ENCODE measurements at places on chromosomes 1 and 21.

DNA sequence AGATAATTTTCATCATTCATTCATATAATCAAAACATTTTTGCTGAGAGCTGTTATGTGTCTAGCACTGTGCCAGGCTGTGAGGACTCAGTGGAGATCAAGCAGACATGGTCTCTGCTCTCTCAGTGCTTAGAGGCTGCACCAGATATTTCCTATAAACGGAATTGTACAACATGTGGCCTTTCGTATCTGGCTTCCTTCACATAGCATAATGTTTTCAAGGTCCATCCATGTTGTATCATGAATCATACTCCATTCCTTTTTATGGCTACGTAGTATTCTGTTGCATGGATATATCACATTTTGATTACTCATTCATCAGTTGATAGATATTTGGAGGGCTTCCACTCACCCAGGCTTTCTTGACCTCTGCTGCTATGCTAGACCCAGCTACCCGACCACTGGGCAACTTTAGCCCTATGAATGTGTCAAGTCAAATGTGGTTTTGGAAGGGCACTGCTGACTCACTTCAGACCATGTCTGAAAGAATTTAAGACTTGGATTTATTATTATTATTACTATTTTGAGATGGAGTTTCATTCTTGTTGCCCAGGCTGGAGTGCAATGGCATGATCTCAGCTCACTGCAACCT, 18.5 kb downstream of the NCF2 start:
- no peak overlapping the region for H3K4me3 ChIP-seq
- peaks cover 11% of the 10 kb centered on the region for H3K4me1 ChIP-seq
- DNase-seq: no peak

GRCh38 chr1:117268535-117269455, 58.1 kb upstream of the VTCN1 start:
- peaks cover 5% of the 10 kb centered on the region for H3K27me3 ChIP-seq
- no peak overlapping the region for H3K4me3 ChIP-seq

- peaks cover 54% of the 10 kb centered on the region for H3K36me3 ChIP-seq
- H3K27ac ChIP-seq: no peak overlapping the region
- no peak for DNase-seq
- peaks cover 31% of the 10 kb centered on the region for H3K4me1 ChIP-seq
- no peaks in the 10 kb centered on the region for H3K27me3 ChIP-seq
These were observed 85.8 kb downstream of the MRPS6 start for GRCh38 chr21:34158866-34159835.

DNA sequence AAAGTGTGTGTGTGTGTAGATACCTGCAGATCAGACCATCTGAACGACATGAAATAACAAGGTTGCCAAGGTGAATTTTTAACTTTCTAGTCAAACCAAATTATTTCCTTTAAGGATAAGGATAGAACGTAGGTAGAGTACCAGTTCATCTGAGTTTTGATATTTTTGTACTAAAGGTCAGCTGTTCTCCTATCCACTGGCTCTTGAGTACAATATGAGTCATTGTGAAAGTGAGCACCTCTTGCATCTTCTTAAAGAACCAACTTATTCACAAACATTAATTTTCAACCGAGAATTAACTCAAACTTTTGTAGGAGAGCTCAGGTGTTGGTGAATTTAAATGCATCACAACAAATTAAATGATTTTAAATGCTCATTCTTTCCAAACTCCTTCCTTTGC, 71.5 kb downstream of the IFI44 start:
- no peaks in the 10 kb centered on the region for H3K36me3 ChIP-seq
- no peak overlapping the region for H3K27ac ChIP-seq
- no peak overlapping the region for H3K4me3 ChIP-seq
- no peaks in the 10 kb centered on the region for H3K4me1 ChIP-seq
- H3K27me3 ChIP-seq: peaks cover 15% of the 10 kb centered on the region
- no peak for DNase-seq

DNA sequence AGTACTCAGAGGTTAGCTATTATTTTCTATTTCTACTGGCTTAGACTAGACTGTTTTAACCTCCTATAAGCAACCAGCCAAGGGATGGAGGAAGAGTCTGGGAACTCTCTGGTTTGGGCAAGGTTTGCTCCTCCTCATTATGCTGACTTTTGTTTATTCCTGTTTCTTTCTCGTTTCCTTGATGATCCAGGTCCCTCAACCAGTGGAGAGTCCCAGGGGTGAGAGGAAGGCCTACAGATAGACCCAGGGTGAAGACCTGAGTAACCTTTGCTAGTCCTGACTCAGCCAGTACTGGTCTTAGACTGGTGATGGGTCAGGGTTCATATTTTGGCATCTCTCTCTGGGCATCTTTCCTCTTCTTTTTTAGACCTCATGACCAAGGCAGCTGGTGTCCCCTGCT, 5.4 kb downstream of the TUFT1 start:
- H3K27ac ChIP-seq: no peak overlapping the region
- no peak for DNase-seq
- no peaks in the 10 kb centered on the region for H3K36me3 ChIP-seq
- no peak overlapping the region for H3K4me3 ChIP-seq
- H3K27me3 ChIP-seq: peaks cover 16% of the 10 kb centered on the region
- peaks cover 19% of the 10 kb centered on the region for H3K4me1 ChIP-seq

- no peak for DNase-seq
- H3K27ac ChIP-seq: no peak overlapping the region
- no peak overlapping the region for H3K4me3 ChIP-seq
These were observed 380.7 kb downstream of the SEC16B start for GRCh38 chr1:177589166-177589565.

GRCh38 chr1:14627608-14628489, 29.4 kb downstream of the KAZN start:
- no peaks in the 10 kb centered on the region for H3K27me3 ChIP-seq
- no peak overlapping the region for H3K27ac ChIP-seq
- no peak overlapping the region for H3K4me3 ChIP-seq
- H3K4me1 ChIP-seq: no peaks in the 10 kb centered on the region

GRCh38 chr1:217363319-217363718, 267.6 kb downstream of the GPATCH2 start:
- H3K27ac ChIP-seq: no peak overlapping the region
- no peak for DNase-seq
- H3K27me3 ChIP-seq: no peaks in the 10 kb centered on the region

DNA sequence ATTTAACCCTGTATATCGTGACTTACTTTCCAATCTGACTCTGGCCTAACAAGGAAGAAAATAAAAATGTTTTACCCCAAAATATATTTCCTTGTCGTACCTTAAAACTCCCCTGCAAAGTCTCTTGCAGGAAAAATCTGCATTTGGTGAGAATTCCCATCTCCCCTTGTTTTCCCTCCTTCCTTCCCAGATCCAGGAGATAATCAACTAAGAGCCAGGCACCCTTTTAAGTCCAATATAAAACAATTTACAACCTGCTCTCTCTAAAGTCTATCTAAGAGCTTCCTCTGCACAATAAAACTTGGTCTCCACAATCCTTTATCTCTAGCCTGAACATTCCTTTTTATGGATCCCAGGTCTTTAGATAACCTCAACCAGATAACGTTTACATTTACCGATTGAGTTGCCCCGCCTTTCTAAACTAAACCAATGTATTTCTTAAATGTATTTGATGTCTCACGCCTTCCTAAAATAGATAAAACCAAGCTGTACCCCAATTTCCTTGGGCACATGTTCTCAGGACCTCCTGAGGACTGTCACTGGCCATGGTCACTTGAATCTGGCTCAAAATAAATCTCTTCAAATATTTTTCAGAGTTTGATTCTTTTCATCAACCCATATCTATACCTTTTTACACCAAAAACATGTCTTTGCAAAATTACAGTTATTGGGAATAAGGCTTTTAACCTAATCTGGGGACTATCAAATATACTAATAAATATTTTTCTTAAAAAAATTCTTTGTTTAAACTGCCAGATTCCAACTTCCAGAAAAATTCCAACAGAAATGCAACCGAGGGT, 993 bp downstream of the DDX59 start:
- H3K27ac ChIP-seq: peak overlapping the region; percentile 78
- no peak for DNase-seq
- peak overlapping the region; percentile 97 for H3K4me3 ChIP-seq
- H3K36me3 ChIP-seq: peaks cover 29% of the 10 kb centered on the region
- H3K4me1 ChIP-seq: peaks cover 38% of the 10 kb centered on the region
- no peaks in the 10 kb centered on the region for H3K27me3 ChIP-seq

DNA sequence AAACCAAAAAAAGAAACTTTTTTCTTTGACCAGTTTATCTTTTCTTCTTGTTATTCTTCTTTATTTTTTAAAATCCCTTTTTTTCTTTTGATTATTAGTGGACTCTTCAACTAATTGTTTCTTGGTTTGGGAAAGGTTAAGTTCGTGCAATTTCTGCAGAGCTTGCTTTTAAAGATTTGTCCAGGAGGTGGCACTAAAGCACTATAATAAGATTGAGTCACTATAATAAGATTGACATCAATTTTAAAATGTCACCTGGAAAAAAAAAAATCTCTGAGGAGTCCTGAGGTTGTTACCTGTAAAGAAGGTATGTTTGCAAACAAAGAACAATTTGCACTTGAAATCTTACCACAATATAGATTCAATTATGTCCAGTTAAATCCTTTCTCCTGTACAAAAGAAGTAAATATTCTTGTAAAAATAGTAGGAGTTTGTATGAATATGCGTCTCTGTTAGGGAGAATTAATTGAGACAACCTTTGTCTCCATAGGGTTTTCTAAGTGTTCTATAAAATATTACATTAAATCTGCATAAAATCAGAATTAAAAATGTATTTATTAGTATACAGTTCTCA, 166.7 kb downstream of the ADGRL4 start:
- H3K36me3 ChIP-seq: no peaks in the 10 kb centered on the region
- H3K27ac ChIP-seq: no peak overlapping the region
- H3K4me3 ChIP-seq: no peak overlapping the region
- no peaks in the 10 kb centered on the region for H3K27me3 ChIP-seq
- peak; percentile 45 for DNase-seq

DNA sequence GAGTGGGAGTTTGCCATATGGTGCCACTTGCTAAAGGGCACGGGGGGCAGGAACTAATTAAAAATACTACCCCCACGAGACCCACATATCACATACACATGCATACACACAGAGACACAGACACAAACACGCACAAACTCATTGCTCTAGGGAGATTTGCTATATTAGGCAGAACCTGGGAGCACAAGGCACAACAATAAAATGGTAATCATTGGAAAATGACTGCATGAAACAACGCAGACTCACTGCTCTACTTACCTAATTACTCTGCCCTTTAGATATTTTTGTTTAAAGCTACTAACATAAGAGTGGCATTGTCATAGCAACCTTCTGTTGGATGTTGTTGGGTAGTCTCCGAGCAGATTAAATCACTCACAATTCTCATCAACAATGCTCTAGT, 20.3 kb upstream of the RGS4 start:
- H3K27me3 ChIP-seq: no peaks in the 10 kb centered on the region
- no peaks in the 10 kb centered on the region for H3K4me1 ChIP-seq
- H3K36me3 ChIP-seq: no peaks in the 10 kb centered on the region

- H3K36me3 ChIP-seq: no peaks in the 10 kb centered on the region
- H3K27me3 ChIP-seq: no peaks in the 10 kb centered on the region
- H3K4me1 ChIP-seq: no peaks in the 10 kb centered on the region
These were observed 291.6 kb downstream of the PLPP3 start for GRCh38 chr1:56287721-56288120.

DNA sequence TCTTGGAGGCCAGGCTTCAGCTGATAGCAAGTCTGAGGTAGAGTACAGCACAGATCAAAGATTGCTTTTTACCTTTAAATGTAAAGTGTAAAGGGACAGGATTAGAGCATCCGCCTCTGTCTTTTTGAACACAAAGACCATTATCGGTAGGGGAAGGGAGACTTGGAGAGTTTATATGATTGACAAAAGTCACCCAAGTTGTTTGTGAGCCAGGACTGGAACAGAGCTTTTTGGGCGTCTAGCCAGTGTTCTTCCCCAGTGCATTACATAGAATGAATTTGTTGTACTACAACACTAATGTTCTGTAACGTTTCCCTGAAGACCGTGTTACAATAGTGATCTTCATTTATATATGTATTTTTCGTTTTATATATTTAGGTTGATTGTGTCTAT, 9.3 kb upstream of the PIGC start:
- no peak for DNase-seq
- H3K36me3 ChIP-seq: no peaks in the 10 kb centered on the region
- H3K27me3 ChIP-seq: no peaks in the 10 kb centered on the region
- no peak overlapping the region for H3K27ac ChIP-seq

DNA sequence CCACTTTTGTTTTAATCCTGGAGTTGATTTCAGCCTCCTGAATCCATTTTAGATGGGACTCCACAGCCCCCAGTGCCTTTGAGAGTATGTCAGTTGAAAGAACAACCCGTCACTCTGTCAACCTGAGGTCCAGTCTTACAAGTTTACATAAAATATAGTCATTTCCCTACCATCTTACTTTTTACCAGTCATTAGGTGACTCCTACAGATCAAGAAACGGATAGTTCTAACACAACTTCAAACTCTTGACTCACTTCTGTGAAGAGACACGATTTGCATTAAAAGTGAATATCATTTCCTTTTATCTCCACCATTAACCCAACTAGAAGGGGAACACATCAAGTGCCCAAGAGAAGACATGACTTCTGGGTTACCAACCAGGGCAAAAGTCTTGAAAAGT, 147.1 kb downstream of the NTPCR start:
- DNase-seq: no peak
- H3K27ac ChIP-seq: no peak overlapping the region
- H3K4me1 ChIP-seq: peaks cover 1% of the 10 kb centered on the region
- H3K27me3 ChIP-seq: no peaks in the 10 kb centered on the region

DNA sequence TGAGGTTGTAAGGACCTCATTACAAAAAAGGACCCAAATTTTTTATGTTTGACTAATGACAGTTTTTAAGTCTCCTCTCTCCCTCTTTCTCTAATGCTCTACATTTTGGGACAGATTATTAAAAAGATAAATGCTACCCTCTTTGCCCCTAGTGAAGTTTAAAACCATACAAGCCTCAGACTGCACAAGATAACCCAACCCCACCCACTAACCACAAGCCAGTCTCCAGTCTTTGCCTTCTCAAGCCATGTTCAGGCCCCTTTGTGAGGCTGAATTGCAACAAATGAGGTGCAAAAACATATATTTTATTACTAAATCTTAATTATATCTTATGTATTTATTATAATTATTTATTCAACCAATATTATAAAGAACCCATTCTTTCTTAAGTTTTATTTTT, 597.2 kb upstream of the BRINP3 start:
- DNase-seq: no peak
- H3K4me3 ChIP-seq: no peak overlapping the region
- no peaks in the 10 kb centered on the region for H3K4me1 ChIP-seq
- no peaks in the 10 kb centered on the region for H3K36me3 ChIP-seq

DNA sequence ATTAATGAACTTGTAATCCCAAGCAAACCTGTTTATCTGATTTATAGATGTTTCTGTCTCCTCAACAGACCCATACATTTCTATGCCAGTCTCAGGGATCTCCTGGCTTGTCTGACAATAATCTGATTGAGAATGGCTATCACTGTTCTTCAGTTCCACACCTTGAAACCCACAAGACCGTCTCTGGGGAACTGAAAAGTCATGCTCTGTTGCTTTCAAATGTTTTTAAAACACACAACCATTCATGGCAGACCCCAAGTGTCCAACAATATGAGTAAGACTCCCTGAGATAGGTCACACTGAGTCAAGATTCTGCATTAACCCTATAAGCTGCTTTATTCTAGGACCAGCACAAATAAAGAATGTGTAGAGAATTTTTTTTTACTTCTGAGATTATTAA, 611.2 kb upstream of the PLXNA2 start:
- no peak for DNase-seq
- no peaks in the 10 kb centered on the region for H3K4me1 ChIP-seq
- no peaks in the 10 kb centered on the region for H3K27me3 ChIP-seq
